RCC 7860 (cell line): ENCODE measurements at places on chromosomes 7 and 10.
A peak's percentile ranks its signal among the peaks of the same experiment; 100 is the strongest.

DNA sequence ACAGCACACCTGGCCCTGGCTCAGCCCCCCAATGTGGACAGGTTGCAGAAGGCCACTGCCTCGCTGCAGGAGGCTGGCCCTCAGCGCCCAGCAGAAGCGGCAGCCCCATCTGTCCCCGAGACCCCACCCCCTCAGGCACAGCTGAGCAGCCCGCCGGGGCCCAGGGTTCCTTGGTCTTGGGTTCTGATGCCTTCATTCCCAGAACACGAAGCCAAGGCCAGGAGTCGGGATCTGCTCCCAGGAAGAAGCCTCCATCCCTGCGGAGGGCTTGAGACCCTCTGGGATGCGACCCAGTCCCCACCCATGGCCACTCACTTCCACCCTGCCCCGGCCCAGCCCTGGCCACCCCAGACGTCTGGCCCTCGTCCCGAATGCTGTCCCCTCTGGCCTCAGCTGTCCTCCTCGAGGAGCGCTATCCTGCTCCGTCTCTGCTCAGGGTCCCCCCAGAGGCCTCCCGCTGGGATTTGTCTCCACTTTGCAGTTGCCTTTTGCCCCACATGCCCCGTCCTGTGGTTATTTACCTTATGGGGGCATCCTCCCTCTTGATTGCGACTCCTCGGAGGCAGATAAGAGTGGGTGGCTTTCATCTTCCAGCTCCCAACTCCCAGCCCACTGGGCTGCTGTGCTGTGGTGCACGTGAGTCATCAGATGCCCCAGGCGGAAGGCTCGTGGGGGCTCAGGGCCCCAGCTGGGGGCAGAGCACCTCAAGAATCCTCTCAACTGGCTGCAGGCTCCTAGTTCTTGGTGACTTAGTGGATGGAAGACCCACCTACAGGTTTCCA, 97.5 kb downstream of the MKI67 start:
- no peak for DNase-seq

GRCh38 chr7:137243741-137244140, 99.8 kb downstream of the PTN start:
- no peak for DNase-seq

GRCh38 chr10:931326-932318, at the start of gene LARP4B:
TSS of gene LARP4B (minus strand) at chr10:931705. CDS start at chr10:885721, 45,984 bp downstream.
- peak; percentile 96 for DNase-seq

DNA sequence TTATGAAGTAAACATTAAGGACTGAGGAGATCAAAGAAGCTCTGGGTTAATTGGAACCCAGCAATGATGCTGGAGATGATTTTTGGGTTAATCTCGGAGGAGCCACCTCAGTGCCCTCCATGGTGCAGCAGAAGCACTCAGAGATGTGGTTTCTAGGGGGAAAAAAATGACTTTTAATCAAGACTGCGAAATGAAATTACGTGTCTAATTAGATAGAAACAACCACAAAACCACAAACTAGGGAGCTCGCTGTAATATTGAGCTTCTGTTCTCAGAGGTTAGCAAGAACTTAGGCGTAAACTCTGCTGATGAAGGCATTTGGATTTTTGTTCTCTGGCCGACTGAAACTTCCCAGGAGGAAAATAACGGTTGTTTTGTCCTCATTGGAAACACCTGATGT, 319.0 kb downstream of the GRID1 start:
- no peak for DNase-seq

DNA sequence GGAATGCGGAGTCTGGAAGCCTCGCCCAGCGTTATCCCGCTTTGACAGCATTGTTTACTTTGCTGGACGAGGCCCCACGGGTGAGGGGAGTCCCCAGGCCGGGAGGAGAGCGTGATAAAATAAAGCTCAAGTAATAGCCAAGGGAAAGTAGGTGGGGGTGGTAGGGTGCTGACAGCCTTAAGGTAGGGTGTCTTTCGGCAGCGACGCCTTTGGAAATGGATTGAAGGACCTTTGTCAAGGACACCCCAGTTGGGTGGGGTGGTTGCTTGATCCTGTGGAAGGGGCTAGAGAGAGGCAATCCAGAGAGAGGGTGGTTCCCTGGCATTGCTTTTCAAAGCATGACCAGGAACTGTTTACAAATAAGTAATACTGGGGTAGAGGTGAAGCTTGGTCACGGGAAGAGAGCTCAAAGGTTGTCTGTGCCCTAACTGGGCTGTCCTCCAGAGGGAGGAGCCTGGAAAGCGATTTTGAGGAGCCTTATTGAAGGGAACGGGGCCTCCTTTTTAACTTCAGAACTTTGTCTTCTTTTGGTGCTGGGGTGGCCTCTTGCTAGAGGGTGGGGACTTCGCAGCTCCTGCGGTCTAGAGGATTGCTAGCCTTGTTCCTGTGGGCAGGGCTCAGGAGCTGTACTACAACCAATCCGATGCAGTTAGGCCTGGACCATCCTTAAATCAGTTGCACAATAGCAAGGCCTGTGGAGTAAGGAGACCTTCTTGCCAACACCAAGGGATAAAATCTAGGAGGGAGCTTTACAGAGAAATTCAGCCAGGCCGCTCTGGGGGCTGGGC, 1.3 kb downstream of the EIF4EBP2 start:
- DNase-seq: peak; percentile 35
